CD4-positive, alpha-beta T cell treated with Interferon alpha-2 for 1 hour (primary cell): ENCODE measurements at places on chromosomes 6 and 20.

- DNase-seq: no peak
These were observed 96.5 kb downstream of the SNAP25 start for GRCh38 chr20:10315138-10315537.

DNA sequence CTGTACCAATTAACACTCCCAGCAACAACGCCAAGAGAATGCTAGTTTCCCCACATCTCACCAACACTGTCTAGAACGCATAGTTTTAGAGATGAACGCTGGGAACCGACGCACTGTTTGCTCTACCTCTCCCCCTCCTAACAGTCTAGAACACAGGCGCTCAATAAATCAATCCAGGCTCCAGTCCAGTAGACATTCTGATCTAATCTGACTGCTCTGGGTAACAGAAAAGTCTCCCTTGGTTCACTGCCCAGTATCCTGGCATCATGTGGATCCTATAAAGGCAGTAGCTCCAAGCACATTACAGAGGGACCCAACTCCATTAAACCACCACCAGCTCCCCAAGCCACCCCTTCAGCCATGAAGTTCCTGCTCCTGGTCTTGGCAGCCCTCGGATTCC, at the start of gene DEFB132:
Gene DEFB132 (plus strand): TSS at position 306 of the 400 bp plus-strand sequence. CDS start 55 bp downstream, at position 361.
- DNase-seq: no peak

- DNase-seq: no peak
These were observed 132.3 kb upstream of the THEMIS start for GRCh38 chr6:128033156-128033555.

GRCh38 chr6:168128006-168128630, 49.1 kb upstream of the FRMD1 start:
- no peak for DNase-seq

DNA sequence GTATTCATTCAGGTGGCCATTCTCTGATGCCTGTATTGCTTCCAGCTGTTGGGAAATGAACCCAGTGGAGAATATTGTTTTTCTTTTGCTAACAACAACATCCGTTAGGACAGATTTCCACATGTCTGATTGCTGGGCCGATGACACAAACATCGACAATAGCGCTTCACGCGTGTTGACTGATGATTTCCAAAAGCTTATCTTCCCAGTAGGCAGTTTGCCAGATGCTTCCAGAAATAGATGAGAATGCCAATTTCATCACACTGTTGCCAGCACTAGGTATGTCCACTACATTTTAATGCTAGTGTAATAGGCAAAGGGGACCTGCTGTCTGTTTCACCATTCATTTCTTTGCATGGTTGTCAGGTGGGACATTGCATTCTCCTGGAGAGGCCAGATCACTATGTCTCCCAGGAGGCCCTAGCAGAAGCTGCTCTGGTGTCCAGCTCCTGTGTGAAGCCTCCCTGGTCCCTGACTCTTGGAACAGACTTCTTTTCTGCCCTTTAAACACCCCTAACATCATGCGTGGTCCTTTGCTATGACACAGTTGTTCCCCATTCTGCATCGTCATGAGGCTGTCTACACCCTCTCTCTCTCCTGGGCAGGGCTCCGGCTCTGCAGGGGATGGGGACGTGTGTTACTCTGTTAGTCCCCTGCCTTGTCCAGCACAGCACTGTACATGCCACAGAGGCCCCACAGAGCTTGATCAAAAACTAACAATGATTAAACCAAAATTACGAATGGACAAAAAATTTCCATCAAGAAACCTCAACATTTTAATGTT, 181.6 kb downstream of the CDH26 start:
- DNase-seq: no peak

- no peak for DNase-seq
These were observed 407.7 kb downstream of the CDH26 start for GRCh38 chr20:60365882-60366281.

- no peak for DNase-seq
These were observed 69.3 kb downstream of the FAM229B start for GRCh38 chr6:112156668-112157067.

- DNase-seq: no peak
These were observed 72.5 kb downstream of the FLRT3 start for GRCh38 chr20:14264869-14265268.

DNA sequence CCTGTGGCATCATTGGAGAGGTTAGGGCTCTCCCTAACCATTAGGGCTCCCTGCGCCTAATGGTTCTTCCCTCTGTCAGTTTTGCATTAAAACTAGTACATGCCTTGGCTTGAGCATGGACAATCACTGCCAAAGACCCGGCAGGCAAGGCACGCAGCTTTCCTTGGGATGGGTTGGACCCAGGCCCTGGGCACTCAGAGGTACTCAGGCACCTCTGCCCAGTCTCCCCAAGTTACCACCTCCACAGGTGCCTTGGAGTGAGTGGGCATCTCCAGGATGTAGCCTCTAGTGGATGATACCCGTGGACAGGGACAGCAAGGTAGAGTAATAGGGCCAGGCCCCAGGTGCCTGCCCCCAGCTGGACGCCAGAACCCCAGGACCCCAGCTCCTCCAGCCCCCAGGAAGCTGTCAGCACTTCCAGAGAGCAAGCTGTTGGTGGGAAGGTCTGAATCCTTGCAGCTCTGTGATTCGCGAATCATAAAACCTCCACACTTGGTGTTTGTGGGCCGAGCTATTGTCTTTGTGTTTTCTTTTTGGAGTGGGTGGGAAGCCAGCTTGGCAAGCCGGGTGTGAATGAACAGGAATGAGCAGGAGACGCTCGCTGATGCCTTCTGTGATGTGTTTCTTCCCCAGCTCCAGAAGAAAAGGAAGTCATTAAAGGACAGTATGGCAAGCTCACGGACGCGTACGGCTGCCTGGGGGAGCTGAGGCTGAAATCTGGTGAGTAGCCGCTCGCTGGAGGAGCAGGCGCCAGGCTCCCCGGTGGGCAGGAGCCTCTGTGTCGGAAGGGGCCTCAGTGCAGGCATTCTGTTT, 35.1 kb downstream of the SYNJ2 start:
- DNase-seq: no peak

- peak; percentile 21 for DNase-seq
These were observed 28.6 kb upstream of the PCMTD2 start for GRCh38 chr20:64226686-64227580.
